D721Med (cell line): ENCODE measurements at places on chromosomes 6 and 20.
A peak's percentile ranks its signal among the peaks of the same experiment; 100 is the strongest.

DNA sequence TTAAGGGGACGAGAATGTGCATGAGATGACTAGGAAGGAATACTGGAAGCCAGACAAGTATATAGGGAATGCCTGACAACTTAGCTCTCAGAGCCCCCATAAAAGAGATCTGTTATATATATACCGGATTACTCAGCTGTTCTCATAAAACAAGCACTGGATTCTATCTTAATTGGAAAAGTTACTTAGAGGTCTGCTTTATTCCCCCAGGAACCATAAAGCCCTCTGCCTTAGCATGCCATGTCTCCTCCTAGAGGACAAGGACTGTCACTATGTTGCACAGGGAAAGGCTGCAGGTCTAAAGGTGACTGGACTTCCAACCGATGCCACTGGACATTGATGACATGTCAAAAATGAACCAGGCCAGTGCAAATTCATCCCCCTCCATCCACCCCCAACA lies 6.4 kb downstream of the EXOC2 start:
- no peak for DNase-seq

- no peak for DNase-seq
These were observed 441.6 kb downstream of the HACE1 start for GRCh38 chr6:104418125-104418524.

DNA sequence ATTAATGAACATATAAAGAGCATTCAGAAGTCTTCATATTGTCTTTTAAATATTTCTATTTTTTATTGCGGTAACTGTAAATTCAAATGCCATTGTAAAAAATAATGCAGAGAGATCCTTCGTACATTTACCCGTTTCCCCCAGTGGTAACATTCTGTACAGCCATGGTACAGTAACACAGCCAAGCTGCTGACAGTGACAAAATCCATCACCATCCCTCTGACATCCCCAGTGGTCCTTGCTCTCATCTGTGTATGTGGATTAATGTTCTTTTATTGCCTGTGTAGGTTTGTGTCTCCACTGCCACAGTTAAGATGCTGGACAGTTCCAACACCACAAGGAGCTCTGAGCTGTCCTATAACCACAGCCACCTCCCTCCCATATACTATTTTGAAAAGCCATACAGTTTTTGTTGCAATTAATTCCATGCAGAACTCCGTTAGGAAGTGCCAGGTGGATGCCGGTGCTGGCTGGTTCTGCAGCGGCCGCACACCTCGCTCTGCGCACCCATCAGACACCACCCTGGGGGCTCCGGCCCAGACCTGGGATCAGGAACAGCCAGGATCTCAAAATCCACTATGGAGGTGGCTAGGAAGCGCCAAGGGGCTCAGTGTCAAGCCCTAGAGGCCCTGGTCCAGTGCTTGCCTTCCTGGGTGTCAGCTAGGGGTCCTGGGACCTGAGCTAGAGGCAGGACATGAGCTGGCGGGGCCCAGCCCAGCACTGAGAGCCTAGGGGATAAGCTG lies 93.1 kb upstream of the PMEPA1 start:
- DNase-seq: no peak

GRCh38 chr6:63140692-63141318 lies 70.5 kb upstream of the FKBP1C start:
- no peak for DNase-seq

DNA sequence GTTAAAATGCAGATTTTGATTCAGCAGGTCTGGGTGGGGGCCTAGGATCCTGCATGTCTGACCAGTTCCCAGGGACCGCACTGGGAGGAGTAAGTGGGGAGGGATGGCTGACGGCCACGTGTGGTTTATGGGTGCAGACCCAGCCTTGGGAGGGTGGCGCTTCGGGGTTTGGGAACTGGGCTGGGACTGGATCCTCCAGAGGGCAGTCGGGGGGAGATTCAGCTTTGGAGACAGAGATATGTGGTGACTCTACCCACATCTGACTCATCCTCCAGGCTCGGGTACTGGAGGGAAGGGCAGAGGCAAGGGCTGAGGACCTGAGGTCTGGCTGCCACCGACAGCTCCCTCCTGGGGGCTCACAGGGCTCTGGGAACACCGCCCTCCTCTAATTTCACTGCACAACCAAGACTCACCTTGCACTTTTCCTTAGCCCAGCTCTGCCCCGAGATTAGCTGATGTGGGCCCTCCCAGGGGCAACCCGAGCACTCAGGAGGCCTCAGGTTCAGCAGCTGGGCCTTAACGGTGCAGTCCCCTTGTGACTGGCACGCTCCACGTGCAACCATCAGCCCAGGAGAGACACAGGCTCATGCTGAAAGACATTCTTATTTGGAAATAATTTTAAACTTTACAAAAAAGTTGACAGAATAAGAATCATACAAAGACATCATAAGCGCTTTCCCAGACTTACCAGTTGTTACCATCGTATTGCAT lies 172.8 kb upstream of the PMEPA1 start:
- DNase-seq: no peak

- no peak for DNase-seq
These were observed 3.9 kb upstream of the KCNS1 start for GRCh38 chr20:45104786-45105185.

- DNase-seq: no peak
These were observed 2.7 kb downstream of the ADGRB3 start for GRCh38 chr6:68637782-68638181.

DNA sequence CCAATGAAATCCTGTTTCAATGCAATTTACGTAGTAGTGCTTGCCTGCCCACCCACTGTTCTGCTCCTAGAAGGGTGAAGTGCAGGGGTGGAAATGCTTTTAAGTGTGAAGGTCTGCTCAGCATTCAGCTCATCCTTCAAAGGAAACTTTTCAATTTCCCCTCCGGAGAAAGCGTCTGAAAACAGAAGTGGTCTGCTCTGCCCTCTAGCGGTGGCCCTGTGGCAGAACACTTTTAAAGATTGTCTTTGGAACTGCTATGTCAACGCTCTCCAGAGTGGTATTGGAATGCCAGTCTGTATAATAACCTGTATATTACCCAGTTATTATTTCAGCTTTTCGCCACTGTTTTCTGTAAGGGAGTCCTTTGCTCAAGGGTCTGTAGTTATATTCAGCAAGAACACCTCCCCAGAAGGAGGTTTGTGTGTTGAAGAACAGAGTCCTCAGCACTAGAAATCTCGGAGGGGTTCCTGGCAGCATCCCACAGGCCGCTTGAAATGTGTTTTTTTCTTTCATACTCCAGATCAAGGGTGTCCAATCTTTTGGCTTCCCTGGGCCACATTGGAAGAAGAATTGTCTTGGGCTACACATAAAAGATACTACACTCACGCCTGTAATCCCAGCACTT lies 63.1 kb upstream of the KLHL31 start:
- peak; percentile 47 for DNase-seq

- DNase-seq: no peak
These were observed 50.9 kb downstream of the SNRNP48 start for GRCh38 chr6:7640607-7641577.

GRCh38 chr20:63096681-63097335 lies 90.0 kb upstream of the BHLHE23 start:
- DNase-seq: peak; percentile 8

DNA sequence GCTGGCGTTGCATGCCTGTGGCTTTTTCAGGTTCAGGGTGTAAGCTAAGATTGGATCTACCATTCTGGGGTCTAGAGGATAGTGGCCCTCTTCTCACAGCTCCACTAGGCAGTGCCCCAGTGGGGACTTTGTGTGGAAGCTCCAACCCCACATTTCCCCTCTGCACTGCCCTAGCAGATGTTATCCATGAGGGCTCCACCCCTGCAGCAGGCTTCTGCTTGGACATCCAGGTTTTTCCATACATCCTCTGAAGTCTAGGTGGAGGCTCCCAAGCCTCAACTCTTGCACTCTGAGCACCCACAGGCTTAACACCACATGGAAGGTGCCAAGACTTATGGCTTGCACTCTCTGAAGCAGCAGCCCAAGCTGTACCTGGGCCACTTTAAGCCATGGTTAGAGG lies 76.6 kb upstream of the PRND start:
- DNase-seq: no peak

DNA sequence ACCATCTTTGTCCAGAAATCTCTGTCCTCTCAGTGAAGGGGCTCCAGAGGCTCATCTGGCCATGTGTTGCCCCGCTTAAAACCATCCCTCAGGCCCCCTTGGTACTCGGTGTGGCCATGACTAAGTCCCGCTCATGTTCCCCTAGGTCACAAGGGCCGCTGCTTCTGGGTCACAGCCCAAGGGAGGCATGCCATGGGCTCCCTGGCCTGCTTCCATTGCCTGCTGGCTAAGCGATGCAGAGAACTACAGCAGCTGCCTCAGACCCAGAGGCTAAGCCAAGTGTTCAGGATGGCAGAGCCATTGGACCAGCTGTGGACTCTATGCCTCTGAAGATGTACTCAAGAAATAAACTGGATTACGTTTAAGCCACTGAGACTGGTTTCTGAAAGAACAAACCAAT lies 95.5 kb downstream of the ZFP64 start:
- DNase-seq: no peak
